ENCODE measurements at places on chromosomes 5 and 9. TPM values are rescaled to one million over a fixed set of nuclear protein-coding genes. Genes with fewer than 3 reads are reported as not detected.

Gene LCN9
- not detected for total RNA-seq

Gene KCNIP1
- total RNA-seq: not detected

Gene SLC45A2
- total RNA-seq: 0.14 TPM

Gene CDX1
- total RNA-seq: not detected

Gene CDO1
- total RNA-seq: 0.09 TPM

Gene C1QTNF3
- total RNA-seq: 4.5 TPM

Gene FAM221B
- not detected for total RNA-seq

Gene LOX
- not detected for total RNA-seq

Gene OCLN
- total RNA-seq: 0.43 TPM

Gene LHX2
- not detected for total RNA-seq

Gene AMBP
- total RNA-seq: not detected

Gene TCF7
- 30.8 TPM for total RNA-seq

Gene KIF12
- total RNA-seq: not detected

Gene ZFP2
- total RNA-seq: 0.18 TPM

Gene FCN2
- not detected for total RNA-seq

Gene HOMER1
- 2.4 TPM for total RNA-seq

Gene GAPT
- not detected for total RNA-seq

Gene IFNK
- not detected for total RNA-seq

Gene TIMD4
- 1.1 TPM for total RNA-seq

Gene PHF19
- total RNA-seq: 354 TPM

Gene IRX1
- total RNA-seq: not detected

Gene PDE6A
- not detected for total RNA-seq

Gene OGN
- total RNA-seq: not detected

Gene KCNN2
- not detected for total RNA-seq

Gene HCN1
- total RNA-seq: not detected

Gene PCDHGC3
- 0.07 TPM for total RNA-seq

Gene PRELID2
- total RNA-seq: 3.7 TPM

Gene PCDHGA11
- 0.11 TPM for total RNA-seq

Gene ANGPTL2
- total RNA-seq: not detected

Gene PRR16
- not detected for total RNA-seq

Gene LCN2
- not detected for total RNA-seq

Gene CER1
- total RNA-seq: not detected

Gene ATP10B
- total RNA-seq: not detected

Gene SPATA31A3
- total RNA-seq: not detected

Gene CDH12
- not detected for total RNA-seq

Gene GABRA6
- total RNA-seq: not detected

Gene ZNF300
- total RNA-seq: 0.61 TPM

Gene PHYKPL
- 128 TPM for total RNA-seq

Gene TMOD1
- 1.1 TPM for total RNA-seq

Gene SLC34A1
- 0.11 TPM for total RNA-seq

Gene FOXD4L5
- not detected for total RNA-seq

Gene HRH2
- total RNA-seq: 16.4 TPM

Gene BHMT
- not detected for total RNA-seq

Gene OR1L1
- total RNA-seq: not detected

Gene SCGB3A2
- total RNA-seq: not detected

Gene PRRX2
- total RNA-seq: 0.64 TPM

Gene PHF24
- not detected for total RNA-seq

Gene GLRA1
- total RNA-seq: not detected

Gene IRX2
- not detected for total RNA-seq

Gene PHPT1
- total RNA-seq: 111 TPM

Gene FXN
- total RNA-seq: 37.8 TPM

Gene TNPO1
- total RNA-seq: 89.4 TPM

Gene CACNA1B
- not detected for total RNA-seq

Measured in T-helper 2 cell treated with Interferon-gamma antibody and Interleukin-4, amounts not matched to agents 100 ng/mL and 5 ng/mL, for 36 hours (primary cell).